ENCODE measurements at places on chromosomes 7 and 10.

DNA sequence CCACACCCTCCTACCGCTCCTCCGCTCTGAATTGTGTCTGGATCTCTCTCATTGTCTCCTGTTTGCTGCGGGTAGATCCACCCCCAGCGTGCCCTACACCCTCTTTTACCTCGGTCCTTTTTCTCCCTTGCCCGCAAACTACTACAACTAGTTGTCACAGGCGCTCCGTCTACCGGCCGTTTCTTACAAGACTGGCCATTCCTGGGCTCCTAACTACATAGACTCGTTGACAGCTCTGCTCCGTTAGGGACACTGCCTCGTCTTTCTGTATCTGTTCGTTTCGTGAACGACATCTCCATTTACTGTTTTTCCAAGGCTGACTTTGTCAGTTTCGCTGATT, 786 bp downstream of the TAF3 start:
- DNase-seq, result peak; percentile 23

DNA sequence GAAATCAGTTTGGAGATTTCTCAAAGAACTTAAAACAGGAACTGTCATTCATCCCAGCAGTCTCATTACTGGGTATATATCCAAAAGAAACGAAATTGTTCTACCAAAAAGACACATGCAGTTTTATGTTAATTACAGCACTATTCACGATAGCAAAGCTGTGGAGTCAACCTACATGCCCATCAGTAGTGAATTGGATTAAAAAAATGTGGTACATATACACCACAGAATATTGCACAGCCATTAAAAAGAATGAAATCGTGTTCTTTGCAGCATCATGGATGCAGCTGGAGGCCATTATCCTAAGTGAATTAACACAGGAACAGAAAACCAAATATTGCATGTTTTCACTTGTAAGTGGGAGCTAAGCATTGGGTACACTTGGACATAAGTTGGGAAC, 158.9 kb downstream of the CDK14 start:
- no peak for DNase-seq

- DNase-seq, result no peak
Measured at GRCh38 chr7:149686011-149686410, 87.4 kb downstream of the ZNF467 start.

DNA sequence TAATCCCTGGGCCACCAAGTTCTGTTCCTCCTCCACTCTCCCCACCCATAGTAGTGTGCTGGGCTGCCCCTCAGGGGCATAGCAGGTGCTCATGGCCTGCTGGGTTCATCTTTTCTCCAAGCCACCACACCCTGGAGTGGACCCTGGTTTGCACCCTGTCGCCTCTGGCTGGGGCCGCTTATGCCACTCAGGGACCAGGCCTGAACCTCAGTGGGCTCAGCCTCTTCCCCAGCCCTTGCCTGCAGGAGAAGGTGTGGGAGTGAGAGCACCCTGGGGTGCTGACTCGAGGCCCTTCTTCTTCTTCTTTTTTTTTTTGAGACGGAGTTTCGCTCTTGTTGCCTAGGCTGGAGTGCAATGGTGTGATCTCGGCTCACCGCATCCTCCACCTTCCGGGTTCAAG, 10.2 kb downstream of the CLIP2 start:
- DNase-seq, result no peak

GRCh38 chr10:11846542-11846941, 23.4 kb downstream of the PROSER2 start:
- DNase-seq, result no peak

DNA sequence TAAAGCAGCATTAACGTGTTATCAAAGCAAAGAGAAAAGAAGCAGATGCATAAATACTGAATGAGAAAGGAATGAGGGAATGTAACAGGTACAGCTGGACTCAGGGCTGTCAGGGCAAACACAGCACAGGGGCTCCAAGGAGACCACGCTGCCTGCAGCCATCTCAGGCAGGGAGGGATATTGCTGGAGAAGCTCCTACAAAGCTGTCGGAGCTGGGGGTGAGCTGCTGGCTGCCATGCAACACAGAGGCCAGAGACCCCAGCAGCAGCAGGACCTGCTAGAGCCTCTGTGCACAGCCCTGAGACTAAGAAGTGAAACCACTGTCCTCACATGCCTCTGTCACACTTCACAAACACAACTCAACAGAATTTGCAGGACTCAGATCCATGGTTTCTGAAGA, 235.8 kb downstream of the DIP2C start:
- DNase-seq, result no peak

DNA sequence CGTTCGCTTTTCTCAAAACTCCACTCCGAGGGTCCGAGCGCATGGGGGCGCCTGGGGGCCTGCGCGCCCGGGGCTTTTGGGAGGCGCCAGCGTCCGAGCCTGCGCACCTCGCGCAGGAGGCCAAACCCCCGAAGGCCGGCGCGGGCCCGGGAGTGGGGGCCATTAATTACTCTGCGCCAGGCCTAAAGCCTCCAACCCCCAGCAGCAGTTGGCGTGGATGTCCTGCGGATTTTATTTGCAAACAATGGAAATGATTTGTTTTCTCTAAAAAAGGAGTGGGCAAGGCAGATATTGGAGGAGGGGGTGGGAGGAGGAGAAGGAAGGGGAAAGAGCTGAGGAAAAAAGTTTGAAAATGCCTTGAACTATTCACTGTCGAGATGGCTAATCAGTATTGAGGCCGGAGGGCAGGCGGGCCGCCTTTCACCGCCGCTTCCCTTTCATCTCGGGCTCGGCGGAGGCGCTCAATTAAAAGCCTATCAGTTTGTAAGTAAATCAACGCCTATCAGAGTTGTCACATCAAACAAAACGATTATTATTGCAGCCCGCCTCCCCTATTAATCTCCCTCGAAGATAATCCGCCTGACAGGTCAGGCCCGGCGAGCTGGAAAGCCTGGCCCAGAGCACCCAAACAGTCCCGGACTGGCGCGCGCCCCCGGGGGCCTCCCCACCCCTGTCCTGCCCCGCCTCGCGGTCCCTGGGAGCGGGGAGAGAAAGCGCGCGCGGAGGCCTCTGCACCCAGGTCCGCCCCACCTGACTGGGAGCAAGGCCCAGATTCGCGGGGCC, 3.4 kb upstream of the ZNF503 start:
- DNase-seq, result no peak

DNA sequence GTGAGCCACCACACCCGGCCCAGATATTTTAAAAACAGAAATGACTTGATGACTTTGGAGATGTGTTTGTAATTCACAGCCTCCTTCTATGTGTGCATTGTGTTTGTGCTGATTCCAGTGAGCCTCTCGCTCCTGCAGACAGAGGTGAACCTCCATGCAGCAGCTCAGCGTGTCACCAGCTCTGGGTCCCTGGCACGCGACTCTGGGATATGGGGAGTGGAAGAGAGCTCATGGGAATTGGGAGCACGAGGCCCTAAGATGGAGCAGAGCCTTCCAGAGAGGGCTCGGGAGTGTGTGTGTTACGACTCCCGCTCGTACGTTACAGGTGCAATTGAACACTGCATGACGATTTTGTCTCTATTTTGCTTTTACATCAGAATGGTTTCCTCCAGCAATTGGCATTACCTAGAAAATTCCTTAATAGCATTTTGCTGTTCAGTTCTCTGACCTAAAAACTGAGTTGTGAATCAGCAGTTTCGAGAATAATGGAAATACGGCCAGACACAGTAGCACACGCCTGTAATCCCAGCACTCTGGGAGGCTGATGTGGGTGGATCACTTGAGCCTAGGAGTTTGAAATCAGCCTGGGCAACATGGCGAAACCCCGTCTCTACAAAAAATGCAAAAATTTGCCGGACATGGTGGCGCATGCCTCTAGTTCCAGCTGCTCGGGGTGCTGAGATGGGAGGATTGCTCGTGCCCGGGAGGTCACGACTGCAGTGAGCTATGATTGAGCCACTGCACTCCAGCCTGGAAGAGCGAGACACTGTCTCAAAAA, 204.6 kb downstream of the CUX1 start:
- no peak for DNase-seq

DNA sequence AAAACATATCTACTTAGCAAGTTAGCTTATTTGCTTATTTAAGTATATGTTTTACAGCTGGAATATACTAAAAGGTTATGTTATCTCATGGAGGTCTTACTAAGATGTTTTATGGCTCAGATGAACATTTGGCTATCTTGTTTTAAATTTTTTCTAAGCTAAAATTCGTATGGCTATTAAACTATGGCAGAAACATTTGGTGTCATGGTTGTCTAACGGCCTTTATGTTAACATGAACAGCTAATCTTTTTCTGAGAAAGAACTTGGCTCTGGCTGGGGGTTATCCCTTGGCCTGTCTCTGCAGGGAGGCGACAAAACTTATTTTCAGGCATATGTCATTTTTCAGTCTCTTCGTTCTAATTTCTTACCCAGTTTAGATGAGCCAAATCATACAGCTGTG, 101.5 kb upstream of the MTPN start:
- no peak for DNase-seq

- no peak for DNase-seq
Measured at GRCh38 chr10:4100380-4100779, 315.4 kb upstream of the KLF6 start.

- DNase-seq, result peak; percentile 75
Measured at GRCh38 chr10:30701451-30702173, 72.1 kb upstream of the LYZL2 start.

DNA sequence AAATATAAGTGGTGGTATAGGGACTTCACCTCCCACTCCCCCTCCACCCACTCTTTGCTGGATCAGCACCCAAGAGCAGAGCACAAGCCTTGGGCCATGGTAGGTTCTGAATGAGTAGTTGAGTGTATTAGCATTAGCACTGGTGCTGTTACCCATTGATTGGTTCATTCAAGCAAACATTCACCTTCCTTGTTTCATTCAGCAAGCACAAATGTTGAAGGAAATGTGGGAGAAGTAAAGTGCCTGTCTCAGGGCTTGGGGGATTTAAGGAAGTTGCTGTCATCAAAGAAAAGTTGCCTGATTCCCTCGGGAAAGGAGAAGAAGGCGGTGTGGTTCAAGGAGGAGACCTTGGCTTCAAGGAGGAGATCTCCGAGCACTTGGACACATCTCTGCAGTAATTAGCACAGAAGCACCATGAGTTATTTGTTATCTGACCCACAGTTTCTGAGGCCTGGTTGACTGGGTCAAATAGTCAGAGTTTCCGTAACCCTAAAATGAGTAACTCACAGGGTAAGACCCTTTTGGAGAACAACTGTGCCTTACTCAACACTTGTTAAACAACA, 17.3 kb downstream of the IL2RA start:
- DNase-seq, result no peak

DNA sequence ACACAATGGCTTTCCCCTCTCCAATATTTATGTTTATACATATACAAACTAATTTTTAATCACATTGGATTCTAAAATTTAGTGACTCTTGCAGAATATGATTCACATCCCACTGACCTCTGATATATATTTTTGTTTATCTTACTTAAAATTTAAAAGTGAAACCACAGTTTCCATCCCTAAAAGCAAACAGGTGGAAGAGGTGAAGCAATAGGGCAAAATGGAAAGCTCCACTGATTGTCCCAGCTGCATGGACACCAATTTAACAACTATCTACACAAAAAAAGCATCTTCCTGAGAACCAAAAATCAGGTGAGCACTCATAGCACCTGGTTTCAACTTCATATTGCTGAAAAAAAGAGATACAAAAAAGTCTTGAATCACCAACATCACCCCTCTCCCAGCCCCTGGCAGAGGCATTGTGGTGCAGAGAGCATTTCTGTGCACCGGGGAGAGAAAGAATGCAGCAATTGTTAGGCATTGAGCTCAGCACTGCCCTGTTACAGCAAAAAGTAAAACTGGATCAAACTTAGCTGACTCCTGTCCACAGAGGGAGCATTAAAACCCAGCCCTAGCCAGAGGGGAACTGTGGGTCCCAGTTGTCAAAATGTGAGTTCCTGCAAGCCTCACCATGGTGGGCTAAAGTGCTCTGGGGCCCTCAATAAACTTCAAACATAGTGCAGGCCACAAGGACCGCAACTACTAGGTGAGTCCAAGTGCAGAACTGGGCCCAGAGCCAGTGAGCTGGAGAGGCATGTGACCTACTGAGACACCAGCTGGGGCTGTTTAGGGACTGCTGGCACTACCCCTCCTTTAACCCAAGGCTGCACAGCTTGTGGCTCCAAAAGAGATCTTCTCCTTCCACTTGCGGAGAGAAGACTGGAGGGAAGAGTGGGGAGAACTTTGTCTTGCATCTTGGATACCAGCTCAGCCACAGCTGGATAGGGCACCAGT, 92.1 kb downstream of the SIRT1 start:
- DNase-seq, result no peak

GRCh38 chr10:92897916-92898315, 49.6 kb downstream of the EXOC6 start:
- DNase-seq, result no peak

DNA sequence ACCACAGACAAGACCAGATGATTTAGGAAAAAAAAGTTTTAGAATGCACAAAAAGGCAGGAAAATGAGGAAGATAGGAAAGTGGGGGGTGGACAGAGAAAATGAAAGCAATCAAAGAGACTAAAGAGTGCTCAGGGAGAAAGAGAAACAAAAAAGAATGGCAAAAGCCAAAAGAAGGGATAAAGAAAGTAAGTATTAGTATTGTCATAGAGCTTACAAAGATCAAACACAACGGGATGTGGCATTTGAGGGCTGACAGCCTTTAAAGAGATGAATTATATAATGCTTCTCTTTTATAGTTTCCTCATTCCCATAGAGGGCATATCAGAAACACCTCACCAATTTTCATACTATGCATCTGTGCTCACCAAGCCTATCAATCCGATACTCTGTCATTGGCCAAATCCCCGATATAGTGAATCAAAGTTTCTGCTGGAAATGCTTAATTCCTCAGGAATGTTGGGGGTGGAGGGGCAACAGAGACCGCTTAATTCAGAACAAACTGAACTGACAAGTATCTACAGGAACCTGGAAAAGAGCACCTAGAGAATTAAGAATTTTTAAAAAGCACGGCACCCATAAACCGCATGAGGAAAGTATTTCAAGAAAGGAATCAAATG, 2.7 kb downstream of the COG5 start:
- DNase-seq, result no peak

GRCh38 chr10:128881086-128881485, 586.0 kb upstream of the MGMT start:
- DNase-seq, result no peak

GRCh38 chr10:35304649-35305048, 31.7 kb upstream of the CCNY start:
- no peak for DNase-seq
